ENCODE measurements at places on chromosomes 5 and 9.

DNA sequence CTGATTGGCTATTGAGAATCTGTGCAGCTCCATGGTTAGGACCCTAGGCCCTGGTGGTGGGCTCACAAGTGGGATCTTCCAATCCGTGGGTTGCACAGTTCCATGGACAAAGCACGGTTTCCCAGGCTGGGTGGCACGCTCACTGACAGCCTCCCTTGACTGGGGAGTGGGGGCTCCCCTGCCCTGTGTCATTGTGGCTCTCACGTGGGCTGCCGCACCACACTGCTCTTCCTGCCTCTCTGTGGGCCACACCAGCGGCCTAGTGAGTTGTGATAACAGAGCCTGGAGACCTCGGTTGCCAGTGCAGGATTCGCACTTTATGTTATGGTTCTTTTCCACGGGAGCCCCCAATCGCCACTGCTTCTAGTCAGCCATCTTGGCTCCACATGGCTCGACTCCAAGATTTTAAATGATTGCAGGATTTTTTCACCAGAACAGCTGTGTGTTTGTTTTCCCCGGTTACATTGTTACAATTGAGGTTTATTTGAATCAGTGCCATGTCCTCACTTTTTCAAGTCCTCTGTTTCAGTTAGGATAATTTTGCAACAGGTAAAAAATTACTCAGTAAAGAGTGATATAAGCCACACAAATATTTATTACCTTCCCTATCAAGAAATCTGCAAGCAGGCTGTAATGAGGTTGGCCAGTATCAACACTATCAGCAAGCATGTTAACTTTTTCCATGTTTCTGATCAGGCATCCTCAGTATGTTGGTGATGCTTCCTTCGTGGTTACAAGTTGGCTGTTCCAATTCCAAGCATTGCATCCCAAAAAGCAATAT lies 253.8 kb downstream of the ZNF608 start:
- no peak for DNase-seq

GRCh38 chr5:95655575-95655974 lies 9.0 kb downstream of the RFESD start:
- DNase-seq: no peak

GRCh38 chr5:180852495-180852894 lies 8.6 kb downstream of the ZFP62 start:
- DNase-seq: no peak

DNA sequence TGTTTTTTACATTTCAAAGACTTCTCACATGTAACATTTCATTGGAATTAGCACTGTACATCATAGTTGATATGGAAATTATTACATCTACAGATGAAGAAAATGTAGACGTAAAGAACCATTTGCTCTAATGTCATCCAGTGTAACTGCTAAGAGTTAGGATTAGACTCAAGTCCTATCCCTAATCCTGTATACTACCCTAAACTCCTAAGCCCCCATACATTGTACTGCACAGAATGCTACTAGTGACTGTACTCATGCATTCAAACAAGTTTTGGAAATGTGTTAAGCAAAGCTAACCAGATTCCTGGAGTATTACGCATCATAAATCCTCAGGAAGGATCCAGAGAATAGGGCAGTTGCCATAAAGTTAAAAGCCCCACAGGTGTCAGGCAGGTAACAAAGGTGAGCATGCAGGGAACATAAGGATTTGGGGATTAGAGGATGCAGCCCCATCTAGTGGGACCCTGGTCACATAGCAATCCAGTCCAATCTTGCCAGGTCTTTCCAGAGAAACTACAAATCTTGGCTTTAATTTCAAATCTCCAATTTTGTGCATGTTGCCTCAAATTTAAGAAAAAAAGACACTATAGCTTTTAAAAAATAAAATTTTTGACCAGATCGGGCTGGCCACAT lies 32.0 kb downstream of the HAVCR1 start:
- no peak for DNase-seq

DNA sequence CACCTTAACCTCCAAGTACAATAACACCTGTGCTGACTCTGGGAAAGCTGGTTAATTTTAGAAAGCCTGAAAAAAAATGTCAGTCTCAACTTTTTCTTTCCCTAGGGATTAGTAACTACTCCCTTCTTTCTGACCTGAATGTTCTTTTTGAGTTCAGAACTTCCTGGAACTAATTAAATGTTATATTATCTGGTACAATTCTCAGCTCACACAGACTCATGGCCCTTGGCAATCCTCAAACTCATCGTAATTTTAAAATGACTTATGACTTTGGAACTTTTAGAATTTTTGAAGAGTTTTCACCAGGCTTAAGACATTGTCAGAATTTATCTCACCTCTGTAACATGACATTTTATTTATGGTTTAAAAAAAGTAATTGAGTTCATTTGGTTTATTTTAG lies 315.0 kb downstream of the FER start:
- DNase-seq: no peak

Measured in esophagus squamous epithelium (tissue), 5 donors.